T-helper 17 cell (primary cell): ENCODE measurements at places on chromosomes 6 and 20.

DNA sequence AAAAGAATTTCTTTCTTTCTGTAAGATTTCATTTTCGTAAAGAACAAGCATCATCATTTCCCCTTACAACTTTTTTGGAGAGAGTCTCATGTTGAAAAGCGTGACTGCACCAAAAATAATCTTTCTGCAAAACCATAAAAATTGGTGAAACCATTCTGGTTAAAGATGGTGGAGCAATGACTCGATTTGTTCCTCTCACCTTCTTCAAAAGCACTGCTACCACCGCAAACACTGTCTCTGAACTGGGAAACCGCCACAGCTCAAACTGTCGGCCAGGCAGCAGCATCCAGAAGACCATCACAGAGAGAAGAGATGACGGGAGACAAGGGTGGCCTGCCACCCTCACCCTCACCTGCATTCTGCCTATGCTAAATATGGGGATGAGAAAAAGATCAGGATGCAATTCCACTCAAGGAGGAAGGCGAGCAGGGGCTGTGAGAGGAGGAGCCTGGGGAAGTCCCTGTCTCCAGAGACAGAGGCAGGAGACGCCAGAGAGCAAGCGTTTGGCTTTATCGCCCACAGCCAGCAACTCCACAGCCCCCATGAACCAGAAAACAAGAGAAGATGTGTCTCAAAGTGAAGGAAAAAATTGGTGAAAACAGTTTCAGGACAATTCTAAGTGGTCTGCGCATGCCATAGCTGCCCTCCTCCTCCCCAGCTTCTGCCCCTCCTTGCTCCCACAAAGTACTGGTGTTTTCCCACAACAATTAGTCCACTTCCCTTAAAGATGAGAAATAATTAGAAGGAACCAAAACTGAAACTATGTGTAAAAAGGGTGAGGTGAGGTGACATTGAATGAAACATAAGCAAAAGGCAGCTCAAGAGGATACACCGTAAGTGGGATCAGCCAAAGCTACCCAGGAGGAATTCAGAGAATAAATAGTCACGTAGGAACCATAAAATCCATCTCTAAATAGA is 255.5 kb downstream of the KIF16B start:
- no peak for DNase-seq

DNA sequence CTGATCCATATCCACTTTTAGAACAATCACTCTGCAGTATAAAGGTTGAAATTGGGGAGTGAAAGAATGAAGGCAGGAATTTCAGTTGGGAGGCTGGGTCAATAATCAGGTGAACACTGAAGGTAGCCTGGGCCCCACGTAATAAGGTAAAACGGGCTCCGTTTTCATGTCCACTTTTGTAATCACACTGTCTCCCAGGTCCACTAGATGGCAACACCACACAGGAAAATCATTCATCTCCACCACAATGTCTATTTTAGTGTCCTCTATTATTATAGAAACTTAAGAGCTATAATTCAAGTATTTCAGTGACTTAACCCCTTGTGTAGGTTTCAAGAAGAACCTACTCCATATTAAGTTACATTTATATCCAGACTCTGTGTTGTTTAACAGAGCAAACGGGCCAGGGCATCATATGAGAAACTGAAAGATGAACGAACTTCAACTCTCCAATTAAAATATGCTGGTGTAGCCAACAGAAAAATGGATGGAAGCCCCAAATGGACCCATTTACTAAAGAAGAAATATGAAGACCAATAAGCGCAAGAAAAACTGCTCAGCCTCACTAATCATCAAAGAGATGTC is 45.9 kb upstream of the MC3R start:
- no peak for DNase-seq

DNA sequence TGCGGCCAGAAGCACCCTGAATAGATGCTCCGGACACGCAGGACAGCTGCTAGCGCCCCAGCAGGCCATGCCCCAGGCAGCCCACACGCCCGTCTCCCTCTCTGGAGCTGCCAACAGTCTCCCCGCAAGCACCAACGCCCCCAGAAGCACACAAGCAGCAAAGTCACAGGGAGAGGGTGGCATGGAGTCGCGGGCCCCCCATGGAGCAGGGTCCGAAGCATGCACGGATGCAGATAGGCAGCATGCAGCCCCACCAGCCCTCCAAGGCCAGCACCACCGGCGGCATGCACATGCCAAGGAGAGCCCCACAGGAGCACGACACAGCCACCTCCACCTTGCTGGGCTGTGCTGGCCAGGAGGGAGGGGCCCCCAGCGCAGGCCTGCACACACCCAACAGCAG is 53.8 kb downstream of the KCNQ2 start:
- no peak for DNase-seq

DNA sequence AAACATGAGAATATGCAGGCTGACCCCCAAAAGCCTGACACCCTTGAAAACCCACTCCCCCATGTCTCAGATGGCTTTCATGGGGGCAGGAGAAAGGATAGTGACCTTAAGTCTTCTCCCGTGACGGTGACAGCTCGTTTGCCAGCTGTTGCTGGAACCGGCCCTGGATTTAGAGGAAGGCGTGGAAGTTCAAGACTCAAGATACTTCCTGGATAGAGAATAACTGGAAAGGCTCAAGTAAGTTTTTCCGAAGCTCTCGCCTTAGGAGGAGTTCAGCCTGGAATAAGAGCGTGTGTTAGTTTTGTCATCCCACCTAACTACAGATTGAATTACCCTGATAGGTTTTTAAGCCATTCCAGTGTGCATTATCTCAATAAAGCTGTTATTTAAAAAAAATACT is 11.6 kb upstream of the MTG2 start:
- DNase-seq: no peak

GRCh38 chr20:5448449-5449118 is 131.8 kb upstream of the PROKR2 start:
- DNase-seq: peak; percentile 12

GRCh38 chr6:39143238-39143930 is 28.4 kb upstream of the SAYSD1 start:
- no peak for DNase-seq

- peak; percentile 38 for DNase-seq
These were observed 70.6 kb downstream of the SGK1 start for GRCh38 chr6:134247231-134247833.

DNA sequence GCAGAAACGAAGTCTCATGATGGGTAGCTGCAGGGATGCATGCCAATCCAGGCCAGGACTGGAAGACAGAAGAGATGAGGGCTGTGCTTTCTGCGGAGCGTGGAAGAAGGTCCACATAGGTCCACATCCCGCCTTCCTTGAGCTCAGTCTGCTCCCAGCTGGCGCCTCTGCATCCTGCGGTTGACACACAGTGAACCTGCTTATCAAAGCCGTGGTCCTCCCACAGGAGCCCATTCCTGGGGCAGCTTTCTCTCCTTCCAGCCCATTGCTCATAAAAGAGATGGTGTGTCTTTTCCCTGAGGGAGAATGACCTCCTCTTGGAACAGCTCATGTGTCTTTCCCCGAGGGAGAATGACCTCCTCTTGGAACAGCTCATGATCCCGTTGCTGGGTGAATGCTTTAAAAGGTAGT is 225.4 kb downstream of the CDH4 start:
- no peak for DNase-seq

GRCh38 chr20:42051921-42052320 is 433.7 kb upstream of the CHD6 start:
- DNase-seq: no peak

- DNase-seq: no peak
These were observed 6.4 kb downstream of the CD109 start for GRCh38 chr6:73702444-73702843.

DNA sequence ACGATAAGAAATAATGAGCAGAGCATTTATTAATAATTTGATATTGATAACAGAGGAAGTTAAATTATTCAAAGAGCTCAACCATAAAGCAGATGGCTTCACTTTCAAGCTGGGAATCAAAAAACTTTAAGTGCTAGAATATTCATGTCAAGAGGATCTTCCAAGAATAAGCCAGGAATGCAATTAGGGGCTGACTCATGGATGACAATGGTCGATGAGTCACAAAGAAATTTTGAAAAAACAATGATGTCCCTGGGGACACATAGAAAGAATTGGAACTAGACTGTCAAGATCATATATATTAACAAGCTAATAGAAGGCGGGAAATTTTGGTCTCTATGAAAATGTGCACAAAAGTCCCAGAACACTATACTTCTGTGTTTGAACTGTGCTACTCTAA is 304.1 kb downstream of the LAMA2 start:
- no peak for DNase-seq
